Neural progenitor cell (in vitro differentiated cells): ENCODE measurements at places on chromosomes 16 and 17. TPM values are rescaled to one million over a fixed set of nuclear protein-coding genes. Genes with fewer than 3 reads are reported as not detected.

The KIF2B gene
- total RNA-seq: not detected in 2 replicates

The TMEM204 gene
- not detected in 2 replicates for total RNA-seq

The SHBG gene
- 0.46 TPM in 1 of 2 replicates, not detected in the other for total RNA-seq

GRCh38 chr17:40461732-40462342 is 18.6 kb downstream of the IGFBP4 start:
- DNase-seq: no peak

GRCh38 chr16:85930301-85930700 is 31.3 kb downstream of the IRF8 start:
- DNase-seq: no peak

DNA sequence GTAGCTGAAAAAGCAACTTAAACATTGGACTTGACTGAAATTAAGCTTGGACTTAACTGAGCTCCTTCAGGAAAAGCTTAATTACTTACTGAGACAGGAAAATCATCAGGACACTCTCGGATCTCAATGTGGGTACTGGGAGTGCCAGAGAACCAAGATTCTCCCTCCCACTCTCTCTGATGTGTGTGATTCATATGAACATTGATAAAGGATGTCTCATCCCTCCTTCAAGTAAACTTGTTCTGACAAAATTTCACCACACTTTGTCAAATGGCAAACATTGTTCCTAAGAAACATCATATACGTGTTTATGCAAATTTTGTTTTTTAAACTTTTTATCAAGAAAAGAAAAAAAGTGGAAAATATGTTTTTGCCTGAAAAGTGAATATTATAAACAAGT is 4.1 kb upstream of the SLFN5 start:
- DNase-seq: no peak

DNA sequence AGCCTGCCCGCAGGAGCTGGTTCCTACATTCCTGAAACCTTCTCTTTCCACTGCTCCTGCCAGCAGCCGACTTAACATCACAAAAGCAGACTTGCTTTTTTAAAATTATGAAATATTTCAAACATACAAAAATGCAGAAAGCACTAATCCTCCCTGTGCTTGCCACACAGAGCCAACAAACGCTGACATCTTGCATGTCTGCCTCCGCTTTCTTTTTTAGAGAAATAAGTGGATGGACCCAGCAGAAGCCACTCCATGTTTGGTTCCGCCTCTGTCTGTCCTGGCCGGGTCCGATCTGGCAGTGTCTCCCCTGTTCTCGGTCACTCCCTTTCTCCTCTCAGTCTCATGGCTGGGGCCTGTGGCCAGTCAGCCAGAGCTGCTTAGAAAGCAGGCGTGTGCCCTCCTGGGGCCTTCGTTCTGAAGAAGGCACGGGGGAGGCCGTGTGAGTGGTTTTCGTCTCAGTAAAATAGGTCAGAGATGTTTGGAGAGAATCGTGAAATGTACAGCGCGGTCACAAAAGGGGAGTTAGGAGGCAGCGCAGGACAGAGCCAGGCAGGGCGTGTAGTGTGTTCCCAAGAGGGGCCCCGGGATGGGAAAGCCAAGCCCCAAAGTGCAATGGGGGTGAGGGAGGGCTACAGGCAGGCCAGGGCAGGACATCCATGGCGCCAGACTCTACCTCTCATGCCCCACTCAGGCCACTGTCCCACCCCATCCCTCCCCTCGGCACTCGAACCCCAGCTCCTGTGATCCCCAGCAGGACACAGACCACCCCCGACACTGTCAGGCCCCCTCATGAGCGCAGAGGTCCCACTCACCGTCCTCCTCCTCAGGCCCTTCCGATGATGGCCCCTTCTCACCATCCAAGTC is 23.2 kb downstream of the MXRA7 start:
- DNase-seq: no peak

DNA sequence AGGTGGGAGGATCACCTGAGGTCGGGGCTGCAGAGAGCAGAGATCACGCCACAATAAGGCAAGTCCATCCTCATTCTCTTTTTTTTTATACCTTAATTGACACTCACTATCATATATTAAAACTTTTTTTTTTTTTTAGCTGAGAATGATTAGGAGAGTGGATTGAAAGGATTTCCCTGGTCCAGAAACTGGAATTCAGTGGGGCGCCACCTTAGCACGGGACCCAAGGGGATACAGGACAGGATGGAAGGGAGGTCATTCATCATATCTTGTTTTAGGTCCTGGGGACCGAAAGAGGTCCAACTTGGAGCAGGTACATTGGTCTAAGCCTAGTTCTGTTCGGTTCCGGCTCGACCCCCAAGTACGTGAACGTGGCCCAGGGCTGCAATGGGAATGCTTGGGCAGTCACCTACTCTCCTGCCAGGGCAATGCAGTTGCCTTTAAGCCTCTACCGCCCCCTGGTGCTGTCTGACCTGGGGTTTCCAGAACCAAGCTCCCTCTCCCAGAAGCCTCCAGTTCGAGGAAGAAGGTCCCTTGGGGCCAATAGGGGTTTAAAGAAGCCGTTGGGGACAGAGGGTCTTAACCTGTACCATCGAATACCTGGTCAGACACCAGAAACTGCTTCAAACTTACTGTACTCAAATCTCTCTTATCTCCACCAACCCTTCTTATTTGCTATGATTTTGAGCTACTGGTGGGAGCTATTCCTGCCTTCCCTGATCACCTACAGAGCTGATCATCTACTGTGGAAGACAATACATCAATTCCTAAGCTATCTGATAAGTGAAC is 19.9 kb upstream of the GPATCH8 start:
- peak; percentile 55 for DNase-seq

- peak; percentile 71 for DNase-seq
Observed at GRCh38 chr17:75830164-75831031, 13.8 kb downstream of the UNC13D start.

DNA sequence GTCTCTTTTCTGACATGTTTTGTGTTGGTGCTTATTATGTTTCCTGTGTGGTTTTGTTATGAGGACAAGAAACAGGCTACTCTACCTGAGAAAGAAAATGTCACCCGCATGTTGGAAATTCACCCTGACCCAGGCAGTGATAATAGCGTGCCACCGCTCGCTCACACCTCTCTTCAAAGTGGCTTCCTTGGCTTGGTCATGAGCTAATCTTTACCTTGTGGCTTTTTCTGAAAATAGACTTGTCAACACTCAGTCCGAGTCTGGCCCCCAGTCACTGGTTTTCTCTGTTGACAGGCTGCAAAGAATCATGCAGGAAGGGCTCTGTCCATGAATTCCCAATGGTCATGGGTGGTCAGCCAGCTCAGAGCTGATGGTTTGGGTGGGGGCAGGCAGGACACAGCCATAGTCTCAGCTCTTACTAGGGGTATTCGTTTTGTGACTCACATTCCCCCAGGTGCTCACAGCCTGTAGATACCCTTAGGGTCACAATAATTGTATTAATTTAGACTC is 121.3 kb upstream of the CACNG5 start:
- DNase-seq: no peak
